ENCODE measurements at places on chromosomes 2 and 18.

- DNase-seq: no peak
These were observed 13.1 kb upstream of the SUMO1 start for GRCh38 chr2:202251494-202251893.

- DNase-seq: no peak
These were observed 83.2 kb downstream of the ITGA4 start for GRCh38 chr2:181540421-181540820.

DNA sequence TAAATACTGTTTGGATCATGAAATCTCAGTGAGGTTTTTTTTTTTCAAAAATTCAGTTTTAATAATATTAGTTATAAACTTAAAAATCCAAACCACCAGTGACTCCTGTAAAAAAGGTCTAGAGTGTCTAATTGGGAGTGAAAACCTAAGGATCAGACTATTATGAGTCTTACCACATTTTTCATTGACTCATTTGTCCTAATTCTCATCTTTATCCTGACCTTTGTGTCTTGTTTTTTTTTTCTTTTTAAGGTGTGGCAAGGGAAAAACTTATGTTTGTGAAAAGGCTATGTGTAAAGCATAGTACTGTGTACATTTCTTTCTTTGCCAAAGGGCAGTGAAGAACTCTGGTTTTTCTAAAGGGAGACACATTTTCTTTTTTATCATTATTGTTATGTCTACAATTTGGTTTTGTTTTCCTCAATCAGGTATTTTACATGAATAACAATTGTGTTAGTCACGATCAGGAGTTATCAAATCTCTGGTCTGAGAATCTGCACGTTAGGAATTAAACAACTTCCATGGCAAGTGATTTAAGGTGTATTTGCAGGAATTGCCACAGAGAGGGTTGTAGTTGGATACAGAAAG lies 52.6 kb downstream of the RHBDD1 start:
- peak; percentile 18 for DNase-seq

DNA sequence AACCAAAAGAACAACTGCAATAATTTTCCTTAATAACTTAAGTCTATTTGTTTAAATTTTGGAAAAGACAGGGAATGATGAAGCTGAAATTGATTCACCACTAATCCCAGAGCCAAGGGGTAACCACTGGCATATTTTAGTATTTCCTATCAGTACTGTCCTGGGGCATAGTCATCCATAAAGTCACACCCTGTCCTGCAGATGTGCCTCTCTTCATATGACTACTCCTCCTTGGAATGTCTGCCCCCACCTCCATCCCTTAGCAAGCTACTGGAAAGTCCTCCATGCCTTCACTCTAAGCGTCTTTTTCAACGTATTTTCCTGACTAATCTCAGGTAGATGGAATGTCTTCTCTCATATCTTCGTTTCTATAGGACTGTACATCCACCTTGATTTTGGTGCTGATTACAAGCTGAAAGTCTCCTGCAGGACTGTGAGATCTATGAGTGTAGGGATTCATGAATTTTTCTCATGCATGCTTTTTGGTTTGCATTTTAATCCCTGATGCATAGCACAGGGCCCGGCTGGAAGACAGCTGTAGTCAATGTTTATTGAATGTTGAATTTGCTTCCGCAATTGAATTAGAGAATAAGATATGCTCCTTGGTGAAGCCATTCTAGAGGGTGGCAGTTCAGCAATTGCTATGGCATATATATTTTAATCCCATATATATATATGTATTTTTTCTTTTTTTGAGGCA lies 85.6 kb downstream of the MOGAT1 start:
- DNase-seq: peak; percentile 87

DNA sequence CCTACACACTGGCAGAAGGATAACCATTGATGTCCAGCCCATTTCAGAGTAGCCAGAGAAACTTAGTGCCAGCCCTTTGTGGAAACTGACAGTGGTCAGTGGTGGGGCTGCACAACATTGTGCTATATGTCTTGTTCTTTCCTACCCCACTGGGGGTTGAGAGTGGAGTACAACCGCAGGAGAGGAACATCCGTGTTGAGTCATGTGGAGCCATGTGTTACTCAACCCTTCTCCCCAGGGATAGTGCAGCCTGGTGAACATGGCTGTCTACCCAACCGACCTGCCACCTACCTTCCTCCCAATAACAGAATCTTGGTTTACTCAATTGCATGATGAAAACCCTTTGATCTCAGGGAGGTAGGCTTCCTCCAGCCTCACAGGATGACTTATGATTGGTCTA lies 65.3 kb upstream of the MAPK4 start:
- no peak for DNase-seq

DNA sequence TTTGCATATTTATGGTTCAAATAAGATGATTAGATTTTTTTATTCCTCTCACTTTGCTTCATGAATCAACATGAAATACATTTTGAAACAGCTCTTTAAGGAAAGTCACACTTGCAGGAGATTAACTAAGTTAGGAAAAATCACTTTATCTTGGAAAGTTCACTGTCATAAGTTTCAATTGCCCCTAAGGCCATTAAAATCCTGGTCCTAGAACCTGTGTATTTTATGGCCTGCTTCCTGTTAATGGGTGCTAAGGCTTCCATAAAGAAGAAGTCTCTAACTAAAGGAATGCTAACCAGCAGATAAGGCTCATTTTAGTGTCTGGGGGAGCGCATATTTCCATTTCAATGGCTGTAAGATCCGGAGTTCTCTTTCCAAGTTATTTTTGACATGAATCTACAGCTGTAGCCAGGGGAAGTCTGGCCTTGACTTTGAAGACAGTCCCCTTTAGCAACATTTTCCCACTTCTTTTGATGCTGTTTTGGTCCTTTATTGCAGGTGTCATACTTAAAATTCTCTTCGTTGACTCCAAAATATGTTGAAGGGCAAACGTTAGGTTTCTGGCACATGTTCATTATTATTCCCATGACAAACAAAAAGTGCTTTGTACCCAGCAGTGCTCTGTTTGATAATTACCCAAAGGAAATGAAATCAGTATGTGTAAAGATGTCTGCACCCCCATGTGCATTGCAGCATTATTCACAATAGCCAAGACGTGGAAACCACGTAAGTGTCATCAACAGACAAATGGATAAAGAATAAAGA lies 34.4 kb upstream of the SH3BP4 start:
- DNase-seq: no peak

- DNase-seq: no peak
These were observed 713.6 kb downstream of the TDRD15 start for GRCh38 chr2:21837168-21837960.

GRCh38 chr2:177053038-177053437 lies 159.6 kb upstream of the HNRNPA3 start:
- no peak for DNase-seq

GRCh38 chr2:221767106-221768012 lies 195.3 kb upstream of the EPHA4 start:
- no peak for DNase-seq

DNA sequence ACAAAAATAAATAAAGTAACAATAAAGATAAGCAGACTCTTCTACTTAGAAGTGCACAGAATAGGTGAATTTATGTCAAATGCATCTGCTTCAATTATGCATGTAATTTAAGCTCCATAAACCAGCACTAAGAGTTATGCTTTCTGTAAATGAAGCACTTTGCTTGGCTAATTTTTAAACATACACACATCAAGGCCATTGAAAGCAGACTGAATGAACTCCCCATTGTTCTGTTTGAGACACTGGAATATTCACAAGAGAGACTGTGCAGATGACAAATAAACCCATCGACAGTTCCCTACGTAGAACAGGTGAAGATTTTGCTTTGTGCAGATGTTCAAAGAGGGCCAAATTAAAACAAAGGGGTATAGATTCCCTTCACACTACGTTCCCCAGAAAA lies 133.4 kb downstream of the PID1 start:
- no peak for DNase-seq

GRCh38 chr2:118861731-118862130 lies 14.3 kb upstream of the EN1 start:
- peak; percentile 61 for DNase-seq

DNA sequence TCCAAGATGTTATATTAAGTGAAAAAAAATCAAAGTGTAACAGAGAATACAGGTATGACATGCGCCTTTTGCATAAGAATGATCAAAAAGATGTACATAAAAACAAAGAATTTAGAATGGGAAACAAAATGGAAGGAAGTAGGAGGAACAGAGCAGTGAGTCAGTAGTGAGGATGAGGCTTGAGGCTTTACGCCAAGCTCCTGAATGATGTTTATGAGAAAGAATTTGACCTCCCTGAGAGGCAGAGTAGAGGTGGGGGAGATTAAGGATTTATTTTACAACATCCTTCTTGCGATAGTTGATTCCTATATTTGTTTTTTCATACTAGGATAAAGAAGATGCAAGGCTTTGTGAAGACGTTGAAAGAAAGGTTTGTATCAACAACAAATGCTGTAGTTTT lies 81.4 kb downstream of the DCDC2C start:
- no peak for DNase-seq

GRCh38 chr18:37985126-37985525 lies 419.5 kb upstream of the CELF4 start:
- no peak for DNase-seq

Data from mammary epithelial cell (primary cell).